ENCODE measurements at places on chromosomes 11 and 22. TPM values are rescaled to one million over a fixed set of nuclear protein-coding genes. Genes with fewer than 3 reads are reported as not detected.

DNA sequence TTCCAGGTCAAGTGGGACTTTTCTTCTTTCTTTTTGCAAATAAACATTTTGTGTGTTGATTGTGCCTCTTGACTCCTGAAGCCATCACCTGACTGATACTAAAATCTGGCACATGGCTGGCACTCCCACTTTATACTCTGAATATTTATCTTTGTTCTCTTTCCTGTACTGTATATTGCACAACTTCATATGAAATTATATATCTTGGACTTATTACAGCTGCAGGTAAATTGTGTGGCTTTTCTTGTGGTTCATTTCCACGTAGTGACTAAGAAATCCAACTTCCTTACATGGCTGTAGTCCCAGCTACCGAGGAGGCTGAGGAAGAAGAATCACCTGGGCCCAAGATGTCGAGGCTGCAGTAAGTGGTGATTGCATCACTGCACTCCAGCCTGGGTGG, 23.7 kb upstream of the OR5B12 start:
- no peak for DNase-seq
- no peaks in the 10 kb centered on the region for H3K36me3 ChIP-seq
- H3K4me3 ChIP-seq: no peak overlapping the region
- H3K27ac ChIP-seq: no peak overlapping the region
- no peaks in the 10 kb centered on the region for H3K4me1 ChIP-seq
- H3K27me3 ChIP-seq: no peaks in the 10 kb centered on the region

DNA sequence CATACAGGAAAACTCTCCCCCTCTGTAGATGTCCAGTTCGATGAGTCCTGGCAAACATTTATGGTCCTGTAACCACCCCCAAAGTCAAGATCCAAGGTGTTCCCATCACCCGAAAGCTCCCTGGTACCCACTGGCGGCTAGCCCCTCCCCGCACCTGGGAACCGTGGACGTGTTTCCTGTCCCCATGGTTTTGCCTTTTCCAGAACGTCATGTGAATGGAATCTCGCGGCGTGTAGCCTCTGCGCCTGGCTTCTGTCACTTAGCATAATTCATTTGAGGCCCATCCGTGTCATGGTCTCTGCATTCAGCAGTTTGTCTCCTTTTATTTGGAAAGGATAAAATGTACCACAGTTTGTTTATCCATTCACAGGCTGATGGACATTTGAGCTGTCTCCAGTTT, 106.3 kb downstream of the KCNQ1 start:
- H3K4me1 ChIP-seq: peaks cover 12% of the 10 kb centered on the region
- H3K27ac ChIP-seq: no peak overlapping the region
- peaks cover 2% of the 10 kb centered on the region for H3K36me3 ChIP-seq
- H3K4me3 ChIP-seq: no peak overlapping the region

Gene ZP1
- total RNA-seq: not detected

Gene MYOD1
- total RNA-seq: not detected

DNA sequence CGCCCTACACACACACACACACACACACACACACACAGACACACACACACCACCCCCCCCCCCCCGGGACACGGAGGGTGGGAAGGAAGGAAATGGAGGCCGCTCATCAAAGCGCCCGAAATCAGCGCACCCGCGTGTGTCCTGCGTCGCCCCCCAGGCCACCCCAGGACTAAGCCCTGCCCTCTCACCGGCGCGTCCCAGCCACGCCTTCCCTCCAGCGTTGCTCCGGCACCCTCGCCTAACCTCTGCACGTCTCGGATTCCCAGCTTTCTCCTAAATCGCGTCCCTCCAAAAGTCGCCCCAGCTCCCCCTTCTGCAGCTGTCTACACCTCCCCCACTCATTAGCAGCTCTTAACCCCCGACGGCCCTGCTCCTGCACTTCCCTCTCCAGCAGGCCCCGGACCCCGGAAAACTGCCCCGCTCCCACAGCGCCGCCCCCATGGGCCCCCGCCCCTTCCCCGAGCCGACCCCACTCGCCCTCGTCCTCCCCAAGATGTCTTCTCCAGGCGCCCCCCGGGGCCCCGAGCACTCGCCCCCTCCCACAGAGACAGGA, 557 bp downstream of the PACSIN2 start:
- peak; percentile 24 for DNase-seq
- peak overlapping the region; percentile 35 for H3K27ac ChIP-seq
- H3K36me3 ChIP-seq: no peaks in the 10 kb centered on the region

DNA sequence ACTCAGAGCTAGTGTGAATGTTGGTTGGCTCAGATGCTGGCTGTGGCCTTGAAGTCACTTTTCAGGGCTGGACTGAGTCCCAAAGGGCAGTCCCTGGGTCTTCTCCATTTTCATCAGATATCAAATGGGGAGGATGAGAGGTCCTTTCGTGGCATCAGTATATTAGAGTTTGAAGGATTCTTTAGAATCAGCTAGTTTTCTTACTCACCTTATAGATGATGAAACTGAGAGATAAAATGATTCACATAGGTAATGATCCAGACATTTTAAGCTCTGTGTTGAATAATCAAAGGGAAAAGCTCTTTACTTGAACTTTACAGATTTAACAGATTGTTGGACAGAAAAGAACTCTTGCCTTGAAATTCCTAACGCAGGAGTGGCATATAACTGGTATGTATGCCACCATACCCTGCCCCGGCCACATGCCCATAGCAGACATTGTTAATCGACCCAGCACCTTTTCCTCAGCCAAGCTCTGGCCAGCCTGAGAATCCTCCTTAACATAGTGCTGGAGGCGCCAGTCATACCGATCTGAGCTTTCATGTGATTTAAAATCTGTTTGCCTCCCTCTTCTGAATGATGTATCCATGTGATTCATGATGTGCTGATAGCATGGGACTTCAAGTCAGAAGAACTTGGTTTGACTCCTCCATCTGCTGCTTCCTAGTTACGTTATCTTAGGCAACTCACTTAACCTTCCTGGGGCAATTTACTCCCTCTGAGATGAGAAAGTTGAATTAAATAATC, 60.0 kb downstream of the BARX2 start:
- H3K27ac ChIP-seq: no peak overlapping the region
- no peak overlapping the region for H3K4me3 ChIP-seq
- no peaks in the 10 kb centered on the region for H3K4me1 ChIP-seq
- no peaks in the 10 kb centered on the region for H3K27me3 ChIP-seq
- H3K36me3 ChIP-seq: peaks cover 15% of the 10 kb centered on the region
- DNase-seq: no peak

DNA sequence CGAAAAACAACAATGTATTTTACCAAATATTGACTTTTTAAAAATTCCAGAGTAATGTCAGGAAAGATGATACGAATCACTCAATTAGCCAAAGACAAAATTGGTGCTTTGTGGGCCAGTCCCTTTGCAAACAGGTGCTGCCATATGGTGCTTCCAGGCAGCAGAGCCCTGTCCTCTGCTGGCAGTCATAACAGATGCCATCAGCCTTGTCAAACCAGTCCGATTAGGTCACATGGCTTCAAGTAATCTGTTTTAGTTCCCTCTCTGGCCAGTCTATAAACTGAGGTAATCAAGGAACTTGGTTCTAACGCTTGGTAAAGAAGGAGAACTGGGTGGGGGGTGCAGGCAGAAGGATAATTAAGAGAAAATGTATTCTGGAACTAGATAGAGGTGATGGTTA, 49.1 kb upstream of the CAPRIN1 start:
- no peak overlapping the region for H3K27ac ChIP-seq
- H3K27me3 ChIP-seq: peaks cover 24% of the 10 kb centered on the region
- no peak overlapping the region for H3K4me3 ChIP-seq
- no peaks in the 10 kb centered on the region for H3K36me3 ChIP-seq
- no peak for DNase-seq
- H3K4me1 ChIP-seq: peaks cover 16% of the 10 kb centered on the region

- no peak overlapping the region for H3K4me3 ChIP-seq
- peaks cover 2% of the 10 kb centered on the region for H3K36me3 ChIP-seq
- no peaks in the 10 kb centered on the region for H3K4me1 ChIP-seq
- H3K27ac ChIP-seq: no peak overlapping the region
- DNase-seq: no peak
Measured at GRCh38 chr11:12512826-12513395, 135.5 kb downstream of the PARVA start.

- peak overlapping the region; percentile 85 for H3K4me3 ChIP-seq
- H3K4me1 ChIP-seq: peaks cover 4% of the 10 kb centered on the region
- H3K36me3 ChIP-seq: no peaks in the 10 kb centered on the region
- DNase-seq: peak; percentile 85
Measured at GRCh38 chr11:124920870-124921609, 2.0 kb downstream of the HEPN1 start.

DNA sequence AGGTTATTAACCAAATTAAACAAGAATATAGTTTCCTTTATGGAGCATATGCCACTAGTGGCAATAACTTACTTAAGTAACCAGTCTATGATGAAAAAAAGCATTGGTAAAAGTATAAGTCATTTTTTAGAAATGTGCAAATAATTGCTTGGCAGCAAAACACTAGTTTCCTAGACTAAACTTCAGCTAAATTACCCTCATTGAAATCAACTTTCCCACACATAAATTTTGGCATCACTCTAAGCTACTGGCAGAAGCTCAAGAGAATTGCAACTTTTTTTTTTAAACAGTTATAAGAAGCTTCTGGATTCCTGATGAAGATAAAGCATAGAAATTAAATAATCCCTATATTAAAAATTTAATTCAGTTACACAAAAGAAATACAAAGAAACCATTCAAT, 12.5 kb downstream of the CCDC34 start:
- H3K36me3 ChIP-seq: peaks cover 16% of the 10 kb centered on the region
- no peaks in the 10 kb centered on the region for H3K27me3 ChIP-seq
- H3K4me3 ChIP-seq: no peak overlapping the region
- H3K4me1 ChIP-seq: peaks cover 36% of the 10 kb centered on the region
- H3K27ac ChIP-seq: no peak overlapping the region
- DNase-seq: no peak

DNA sequence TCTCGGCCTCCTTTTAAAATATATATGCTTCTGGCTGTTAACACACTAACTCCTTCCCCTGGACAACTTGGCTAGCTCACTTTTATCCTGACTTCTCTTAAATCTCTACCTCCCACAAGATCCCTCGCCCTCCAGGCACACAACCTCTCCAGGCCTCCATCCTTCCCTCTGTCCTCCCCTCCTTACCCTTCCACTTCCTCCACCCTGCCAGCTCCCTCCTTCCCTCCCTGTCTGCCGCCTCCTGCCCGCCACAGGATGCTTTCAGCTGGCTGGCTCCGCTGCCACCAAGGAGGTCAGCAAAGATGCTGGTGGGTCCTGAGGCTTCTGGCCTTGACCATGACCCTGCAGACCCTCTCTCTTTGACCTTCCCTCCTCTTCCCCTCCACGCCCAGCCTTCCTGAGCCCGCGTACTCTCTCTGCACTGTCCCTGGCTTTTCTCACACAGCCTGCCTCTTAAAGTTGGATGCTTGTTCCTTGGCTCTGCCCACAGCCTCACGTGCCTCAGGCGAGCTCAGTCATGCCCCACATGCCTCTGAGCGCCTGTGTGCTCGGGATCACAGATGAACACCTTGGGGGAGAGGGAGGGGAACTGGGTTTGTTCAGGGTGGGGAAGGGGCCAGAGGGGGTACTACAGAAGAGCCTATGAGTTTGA, 6.7 kb downstream of the NFAM1 start:
- H3K36me3 ChIP-seq: no peaks in the 10 kb centered on the region
- peaks cover 5% of the 10 kb centered on the region for H3K4me1 ChIP-seq
- peaks cover 20% of the 10 kb centered on the region for H3K27me3 ChIP-seq
- H3K27ac ChIP-seq: no peak overlapping the region
- H3K4me3 ChIP-seq: no peak overlapping the region

- no peak overlapping the region for H3K27ac ChIP-seq
- H3K36me3 ChIP-seq: peaks cover 3% of the 10 kb centered on the region
- H3K4me3 ChIP-seq: no peak overlapping the region
- no peak for DNase-seq
- no peaks in the 10 kb centered on the region for H3K27me3 ChIP-seq
Measured at GRCh38 chr11:42925916-42926315, 385.9 kb upstream of the API5 start.

- H3K4me3 ChIP-seq: no peak overlapping the region
- peaks cover 7% of the 10 kb centered on the region for H3K4me1 ChIP-seq
- H3K36me3 ChIP-seq: peaks cover 2% of the 10 kb centered on the region
- peak overlapping the region; percentile 19 for H3K27ac ChIP-seq
- DNase-seq: no peak
Measured at GRCh38 chr11:61133956-61134662, 27.1 kb downstream of the VPS37C start.

DNA sequence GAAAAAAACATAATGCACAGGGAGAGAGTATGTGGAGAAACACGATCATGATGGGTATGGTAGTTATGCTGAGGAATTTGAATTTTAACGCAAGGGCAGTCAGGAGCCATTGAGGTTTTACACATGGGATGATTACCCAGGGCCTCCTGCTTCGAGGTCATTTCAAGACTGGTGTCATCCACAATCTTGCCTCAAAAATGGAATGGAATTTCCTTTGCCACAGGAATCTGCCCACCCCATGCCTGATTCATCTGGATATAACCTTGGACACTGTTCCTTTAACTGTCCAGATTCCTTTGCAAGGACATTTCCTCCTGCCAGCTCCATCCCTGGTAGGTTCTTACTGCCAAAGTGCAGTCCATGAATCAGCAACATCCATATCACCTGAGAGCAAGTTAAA, 655.9 kb upstream of the TENM4 start:
- H3K4me1 ChIP-seq: peaks cover 5% of the 10 kb centered on the region
- no peaks in the 10 kb centered on the region for H3K27me3 ChIP-seq
- no peaks in the 10 kb centered on the region for H3K36me3 ChIP-seq

Gene OR52A1
- total RNA-seq: not detected

Gene CD151
- 108 TPM for total RNA-seq

Gene ACRV1
- total RNA-seq: 0.73 TPM

DNA sequence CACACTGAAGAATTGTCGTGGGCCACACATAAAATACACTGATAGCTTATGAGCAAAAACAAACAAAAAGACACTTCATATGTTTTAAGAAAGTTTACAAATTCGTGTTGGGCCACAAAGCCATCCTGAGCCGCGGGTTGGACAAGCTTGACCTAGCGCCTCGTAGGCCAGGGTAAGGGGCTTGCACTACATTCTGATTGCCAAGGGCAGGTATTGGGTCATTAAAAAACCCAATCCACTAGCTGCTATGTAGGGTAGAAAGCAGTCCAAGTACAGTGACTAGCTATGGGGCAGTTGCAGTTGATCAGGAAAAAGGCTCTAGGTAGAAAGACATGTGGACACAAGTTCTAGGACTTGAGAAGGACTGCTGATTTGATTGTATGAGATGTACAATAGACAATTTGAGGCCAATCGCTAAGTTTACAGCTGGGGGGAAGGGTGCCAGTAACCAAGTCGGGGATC, 14.0 kb downstream of the KDELR3 start:
- DNase-seq: no peak
- H3K36me3 ChIP-seq: peaks cover 56% of the 10 kb centered on the region
- peaks cover 26% of the 10 kb centered on the region for H3K4me1 ChIP-seq
- peak overlapping the region; percentile 70 for H3K27ac ChIP-seq
- no peak overlapping the region for H3K4me3 ChIP-seq

GRCh38 chr11:99069856-99070444, 49.2 kb downstream of the CNTN5 start:
- no peaks in the 10 kb centered on the region for H3K27me3 ChIP-seq
- H3K4me3 ChIP-seq: no peak overlapping the region
- H3K27ac ChIP-seq: no peak overlapping the region

DNA sequence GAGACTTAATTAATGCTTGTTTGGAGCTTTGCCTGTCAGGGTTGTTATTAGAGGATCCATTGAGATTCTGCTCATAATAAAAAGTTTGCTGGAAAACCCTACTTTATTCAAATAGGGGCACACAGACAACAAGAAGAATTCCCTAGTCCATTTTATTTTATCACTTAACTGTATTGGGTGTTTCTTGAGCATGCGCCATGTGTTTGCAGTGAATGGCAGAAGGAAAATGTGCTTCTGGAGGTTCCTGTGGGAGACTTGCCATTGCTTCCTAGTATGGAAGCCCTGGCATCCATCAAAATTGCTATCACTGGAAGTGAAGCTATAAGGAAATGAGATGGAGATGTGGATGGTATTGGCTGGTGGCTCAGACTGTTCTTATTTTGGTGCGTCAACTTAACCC, 106.6 kb upstream of the GALNT18 start:
- no peak for DNase-seq
- no peak overlapping the region for H3K4me3 ChIP-seq

Measured in neural crest cell (in vitro differentiated cells).